ENCODE measurements at places on chromosomes 5 and 9.

- DNase-seq: no peak
Measured at GRCh38 chr5:137348759-137349158, 150.4 kb downstream of the SPOCK1 start.

DNA sequence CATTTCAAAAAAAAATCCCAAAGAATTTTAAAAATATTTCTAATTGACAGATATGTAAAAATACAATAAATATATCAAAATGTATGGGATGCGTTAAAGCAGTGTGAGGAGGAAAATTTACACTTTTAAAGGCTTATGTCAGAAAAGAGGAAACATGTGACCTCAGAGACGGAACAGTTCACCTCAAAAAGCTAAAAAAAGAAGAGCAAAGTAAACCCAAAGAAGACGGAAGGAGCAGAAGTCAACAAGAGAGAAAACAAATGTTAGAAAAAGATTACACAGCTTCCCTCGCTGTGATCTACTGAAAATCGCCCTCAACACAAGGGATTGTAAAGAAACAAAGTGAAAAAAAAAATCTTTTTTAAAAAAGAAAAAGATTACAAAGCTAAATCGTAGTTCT is 186.9 kb downstream of the AUH start:
- DNase-seq: no peak

GRCh38 chr5:15502208-15502607 is 2.2 kb downstream of the FBXL7 start:
- no peak for DNase-seq

- peak; percentile 50 for DNase-seq
Measured at GRCh38 chr5:138653502-138653901, 78.3 kb upstream of the HSPA9 start.

- DNase-seq: no peak
Measured at GRCh38 chr5:37721447-37721871, 118.4 kb downstream of the GDNF start.

DNA sequence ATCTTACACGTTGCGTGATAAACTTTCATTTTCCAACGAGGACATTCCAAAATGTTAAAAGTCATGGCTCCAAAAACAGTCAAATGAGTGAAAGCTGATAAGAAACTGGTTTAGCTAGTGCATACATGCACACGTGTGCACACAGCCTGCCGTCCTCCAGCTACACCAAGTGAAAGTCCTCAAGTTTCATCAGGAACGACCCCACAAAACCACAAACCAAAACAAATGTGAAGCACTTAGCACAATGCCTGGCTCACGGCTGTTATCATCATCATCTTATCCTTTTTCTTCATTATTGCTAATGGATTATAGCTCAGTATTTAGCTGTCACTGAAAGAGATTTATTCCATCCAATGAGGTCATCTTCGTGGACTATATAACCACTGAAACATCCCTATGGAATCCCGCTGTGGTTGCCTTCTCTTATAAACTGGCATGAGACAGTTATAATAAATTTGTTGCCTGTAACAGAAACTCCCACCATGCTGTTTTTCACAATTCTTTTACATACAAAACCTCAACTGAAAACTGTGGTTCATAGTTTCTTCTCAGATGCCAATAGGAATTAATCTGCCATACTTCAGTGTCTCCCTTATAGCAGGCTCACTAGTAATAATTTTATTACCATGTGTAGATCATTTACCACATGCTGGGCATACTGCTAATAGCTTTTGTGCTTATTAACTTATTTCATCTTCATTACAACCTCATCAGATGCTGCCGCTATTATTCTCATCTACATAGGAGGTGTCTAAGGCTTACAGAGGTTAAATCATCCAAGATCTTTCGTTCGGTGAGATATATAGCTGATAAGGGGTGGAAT is 56.1 kb downstream of the SAXO1 start:
- DNase-seq: no peak

- no peak for DNase-seq
Measured at GRCh38 chr9:109248133-109248581, 72.7 kb downstream of the EPB41L4B start.

- no peak for DNase-seq
Measured at GRCh38 chr5:27316271-27316650, 277.9 kb upstream of the CDH9 start.

GRCh38 chr9:81621785-81622259 is 67.5 kb downstream of the TLE1 start:
- no peak for DNase-seq

- DNase-seq: no peak
Measured at GRCh38 chr9:98280162-98280561, 24.7 kb upstream of the TBC1D2 start.

DNA sequence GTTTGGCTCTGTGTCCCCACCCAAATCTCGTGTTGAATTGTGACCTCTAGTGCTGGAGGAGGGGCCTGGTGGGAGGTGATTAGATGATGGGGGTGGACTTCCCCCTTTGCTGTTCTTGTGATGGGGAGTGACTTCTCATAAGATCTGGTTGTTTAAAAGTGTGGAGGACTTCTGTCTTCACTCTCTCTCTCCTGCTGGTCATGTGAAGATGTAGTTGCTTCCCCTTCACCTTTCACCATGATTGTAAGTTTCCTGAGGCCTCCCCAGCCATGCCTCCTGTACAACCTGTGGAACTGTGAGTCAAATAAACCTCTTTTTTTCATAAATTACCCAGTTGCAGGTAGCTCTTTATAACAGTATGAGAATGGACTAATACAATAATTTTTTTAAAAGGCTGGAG is 10.6 kb upstream of the MYO10 start:
- no peak for DNase-seq

DNA sequence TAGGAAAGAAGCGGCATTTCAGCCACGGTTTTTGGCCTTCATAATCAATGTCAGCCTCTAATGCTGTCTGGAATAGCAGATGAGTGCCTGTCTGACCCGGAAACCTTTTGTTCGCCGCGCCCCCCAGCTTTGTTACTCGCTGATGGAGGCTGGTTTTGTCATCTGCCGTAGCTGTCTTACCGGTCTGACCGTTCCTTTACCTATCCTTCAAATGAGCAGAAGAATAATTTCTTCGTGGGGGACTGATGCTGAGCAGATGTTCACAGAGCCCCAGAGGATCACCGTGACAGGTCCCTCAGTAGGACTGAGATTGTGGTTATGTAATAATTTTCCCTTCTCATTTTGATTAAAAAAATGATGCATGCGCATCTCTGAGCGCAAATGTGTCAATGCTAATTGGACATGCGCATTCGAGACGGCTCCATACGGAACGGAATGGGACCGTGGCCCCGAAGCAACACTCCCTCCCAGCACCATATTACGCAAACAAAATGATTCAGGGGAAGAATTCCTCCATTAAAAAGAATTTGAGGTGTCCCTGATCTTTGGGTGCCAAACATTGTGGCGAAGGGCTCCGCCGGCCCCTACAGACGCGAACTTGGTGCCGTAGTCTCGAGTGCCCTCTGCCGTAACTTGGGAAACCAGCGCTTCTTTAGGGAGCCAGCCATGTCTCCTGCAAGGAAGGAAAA is 27.6 kb downstream of the TLX3 start:
- DNase-seq: peak; percentile 70

GRCh38 chr5:82074950-82075349 is 103.1 kb downstream of the ATG10 start:
- no peak for DNase-seq

DNA sequence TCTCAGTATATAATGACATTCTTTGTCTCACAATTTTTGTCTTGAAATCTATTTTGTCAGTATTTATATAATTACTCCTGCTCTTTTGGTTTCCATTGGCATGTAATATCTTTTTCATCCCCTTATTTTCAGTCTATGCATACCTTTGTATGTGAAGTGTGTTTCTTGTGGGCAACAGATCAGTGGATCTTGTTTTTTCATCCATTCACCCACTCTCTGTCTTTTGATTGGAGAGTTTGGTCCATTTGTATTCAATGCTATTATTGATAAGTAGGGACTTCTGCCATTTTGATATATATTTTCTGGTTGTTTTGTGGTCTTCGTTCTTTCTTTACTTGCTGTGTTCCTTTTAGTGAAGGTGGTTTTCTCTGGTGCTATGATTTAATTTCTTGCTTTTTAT is 10.9 kb downstream of the RIC1 start:
- no peak for DNase-seq

GRCh38 chr5:128426090-128426534 is 111.9 kb downstream of the FBN2 start:
- DNase-seq: no peak

DNA sequence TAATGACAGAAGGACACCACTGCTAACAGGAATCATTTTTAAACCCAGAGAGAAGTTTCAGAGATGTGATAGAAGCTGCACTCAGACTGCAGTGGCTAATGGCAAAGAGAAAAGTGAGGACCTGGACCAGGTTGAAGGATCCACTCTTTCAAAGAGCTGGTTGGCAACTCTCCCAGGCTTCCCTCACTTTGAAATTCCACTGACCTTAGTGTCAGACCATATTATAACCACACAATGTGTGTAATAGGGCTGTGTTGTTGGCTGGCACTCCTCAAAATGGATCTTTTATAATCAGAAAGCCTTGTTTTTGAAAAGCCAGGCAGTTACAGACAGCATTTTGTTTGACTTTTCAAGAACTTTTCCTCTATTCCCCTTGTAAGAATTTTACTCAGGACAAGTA is 280.7 kb downstream of the PRELID2 start:
- no peak for DNase-seq

DNA sequence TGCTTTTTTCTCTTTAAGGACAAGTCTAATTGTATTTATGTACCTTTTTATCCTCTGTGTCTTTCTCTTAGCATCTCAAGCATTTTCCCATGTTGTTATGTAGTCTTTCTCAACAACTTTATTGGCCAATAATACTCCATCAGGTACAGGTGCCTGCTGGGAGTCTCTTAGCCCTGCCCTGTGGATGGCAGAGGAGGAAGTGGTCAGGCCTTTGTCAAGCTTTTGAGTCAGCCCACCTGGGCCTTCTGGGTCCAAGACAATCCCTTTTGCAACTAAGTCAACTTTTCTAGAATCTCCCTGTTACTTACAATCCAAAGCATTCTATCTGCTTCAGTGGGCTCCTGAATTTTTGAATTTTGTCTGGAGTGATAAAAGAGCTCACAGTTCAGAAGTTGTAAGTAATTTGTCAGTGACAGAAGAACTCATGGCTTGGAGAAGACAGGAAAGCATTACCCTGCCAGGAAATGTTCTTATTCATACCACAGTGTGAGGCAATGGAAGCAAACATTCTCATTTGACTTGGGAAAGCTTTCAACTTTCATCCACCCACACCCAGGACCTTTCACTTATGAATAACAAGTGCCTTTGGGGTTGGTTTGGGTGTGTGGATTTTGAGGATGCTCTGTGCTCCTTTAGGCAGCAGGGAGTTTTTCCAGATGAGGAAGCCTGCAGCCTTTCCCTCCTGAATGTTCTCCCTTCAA is 200.0 kb upstream of the S1PR3 start:
- DNase-seq: no peak

GRCh38 chr5:109334056-109334455 is 75.7 kb downstream of the PJA2 start:
- no peak for DNase-seq

DNA sequence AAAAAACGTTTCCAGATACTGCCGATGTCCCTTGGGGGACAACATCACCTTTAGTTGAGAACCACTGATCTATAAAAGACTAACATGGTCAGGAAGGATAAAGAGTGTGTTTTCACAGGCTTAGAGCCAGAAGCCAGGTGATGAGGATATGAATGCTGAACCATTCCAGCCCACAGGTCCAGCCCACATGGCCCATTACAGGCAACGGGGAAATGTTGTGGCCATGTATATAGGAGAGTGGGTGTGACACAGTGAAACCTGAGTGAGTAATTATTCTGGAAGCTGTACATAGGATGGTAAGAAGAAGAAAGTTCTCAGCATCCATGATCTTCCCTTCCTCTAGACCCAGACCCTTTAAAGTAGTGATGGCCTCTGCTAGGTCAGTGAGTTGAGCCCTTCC is 56.0 kb upstream of the FOXI1 start:
- DNase-seq: no peak

- no peak for DNase-seq
Measured at GRCh38 chr9:79694208-79694607, 122.4 kb downstream of the TLE4 start.

DNA sequence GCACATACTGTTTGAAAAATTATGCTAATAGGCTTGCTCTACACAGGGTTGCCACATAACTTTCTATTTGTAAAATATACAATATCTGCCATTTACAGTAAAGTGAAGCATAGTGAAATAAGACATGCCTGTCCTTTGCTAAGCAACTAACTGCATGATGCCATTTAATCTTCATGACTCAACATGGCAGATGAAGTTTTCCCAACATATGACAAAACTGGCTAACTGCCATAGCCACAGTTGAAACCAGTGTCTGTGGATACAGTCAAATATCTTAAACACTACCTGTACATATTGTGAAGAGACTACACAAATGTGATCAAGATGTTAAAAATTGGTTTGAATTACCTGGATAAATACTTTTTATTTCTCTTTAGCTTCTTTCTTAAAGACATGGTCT is 3.1 kb upstream of the DMAC1 start:
- DNase-seq: peak; percentile 23

- no peak for DNase-seq
Measured at GRCh38 chr5:86320266-86320665, 297.5 kb upstream of the COX7C start.

DNA sequence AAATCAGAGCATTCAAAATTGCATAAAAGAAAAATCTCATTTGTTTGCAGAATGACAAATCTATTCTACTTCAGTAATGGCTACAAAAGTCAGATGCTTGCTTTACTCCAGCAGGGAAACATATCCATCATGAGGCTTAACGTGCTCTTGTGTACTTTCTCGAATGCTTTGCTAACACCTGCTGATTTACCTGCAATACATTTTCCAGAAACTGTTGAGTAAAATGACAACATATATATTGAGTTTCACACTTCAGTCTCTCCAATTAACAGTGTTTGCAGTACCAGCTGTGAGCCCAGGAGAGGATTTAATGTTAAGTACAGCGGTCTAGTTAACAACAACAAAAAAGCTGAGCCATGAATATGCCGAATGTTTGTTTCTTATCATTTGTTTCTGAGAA is 391.5 kb upstream of the SMC2 start:
- no peak for DNase-seq

DNA sequence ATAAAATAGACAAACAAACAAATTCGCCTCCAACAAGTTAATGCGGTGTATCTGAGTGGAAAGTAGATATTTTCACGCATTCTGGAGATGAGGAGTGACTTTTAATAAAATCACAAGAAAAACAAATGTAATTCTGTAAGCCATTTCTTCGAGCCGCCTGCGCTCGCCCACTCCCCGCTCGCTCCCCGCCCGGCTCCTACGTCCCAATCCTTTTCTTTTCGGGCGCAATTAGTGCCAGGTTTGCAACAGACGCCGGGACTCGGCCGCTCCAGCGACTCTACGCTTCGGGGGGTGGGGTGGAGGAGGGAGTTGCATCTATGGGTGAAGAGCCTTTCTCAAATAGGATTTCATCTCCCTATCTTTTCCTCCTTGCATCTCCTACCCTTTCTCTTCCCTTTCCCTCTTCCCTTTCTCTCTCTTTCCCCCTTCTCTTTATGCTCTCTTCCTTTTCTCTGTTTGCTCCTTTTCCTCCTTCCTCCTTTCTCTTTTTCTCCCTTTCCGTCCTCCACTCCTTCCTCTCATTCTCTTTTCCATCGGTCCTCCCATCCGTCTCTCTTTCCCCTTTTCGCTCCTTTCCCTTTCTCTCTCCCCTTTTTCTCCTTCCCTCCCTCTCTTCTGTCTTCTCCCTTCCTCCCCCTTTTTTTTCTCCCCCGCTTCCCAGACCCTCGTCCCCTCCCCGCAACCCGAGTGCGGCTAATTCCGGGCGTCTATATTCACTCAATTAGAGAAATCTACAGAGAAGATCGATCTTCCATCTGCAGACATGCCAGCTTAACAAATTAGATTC is 6.1 kb upstream of the OTP start:
- no peak for DNase-seq

- peak; percentile 16 for DNase-seq
Measured at GRCh38 chr9:121700165-121700831, 48.9 kb downstream of the DAB2IP start.

GRCh38 chr9:109751253-109751652 is 28.7 kb upstream of the PALM2AKAP2 start:
- DNase-seq: no peak
